ENCODE measurements at places on chromosomes 12 and 14. TPM values are rescaled to one million over a fixed set of nuclear protein-coding genes. Genes with fewer than 3 reads are reported as not detected.

Gene NANOG
- not detected for polyA plus RNA-seq

Gene LUM
- 0.37 TPM for polyA plus RNA-seq

GRCh38 chr12:64635356-64635998, 25.2 kb downstream of the RASSF3 start:
- H3K27ac ChIP-seq = no peak overlapping the region
- no peaks in the 10 kb centered on the region for H3K27me3 ChIP-seq
- DNase-seq = no peak

- H3K27ac ChIP-seq = no peak overlapping the region
- H3K36me3 ChIP-seq = no peaks in the 10 kb centered on the region
- H3K4me3 ChIP-seq = no peak overlapping the region
- no peaks in the 10 kb centered on the region for H3K4me1 ChIP-seq
- H3K27me3 ChIP-seq = no peaks in the 10 kb centered on the region
These were observed 308.2 kb downstream of the GLT1D1 start for GRCh38 chr12:129161511-129161910.

DNA sequence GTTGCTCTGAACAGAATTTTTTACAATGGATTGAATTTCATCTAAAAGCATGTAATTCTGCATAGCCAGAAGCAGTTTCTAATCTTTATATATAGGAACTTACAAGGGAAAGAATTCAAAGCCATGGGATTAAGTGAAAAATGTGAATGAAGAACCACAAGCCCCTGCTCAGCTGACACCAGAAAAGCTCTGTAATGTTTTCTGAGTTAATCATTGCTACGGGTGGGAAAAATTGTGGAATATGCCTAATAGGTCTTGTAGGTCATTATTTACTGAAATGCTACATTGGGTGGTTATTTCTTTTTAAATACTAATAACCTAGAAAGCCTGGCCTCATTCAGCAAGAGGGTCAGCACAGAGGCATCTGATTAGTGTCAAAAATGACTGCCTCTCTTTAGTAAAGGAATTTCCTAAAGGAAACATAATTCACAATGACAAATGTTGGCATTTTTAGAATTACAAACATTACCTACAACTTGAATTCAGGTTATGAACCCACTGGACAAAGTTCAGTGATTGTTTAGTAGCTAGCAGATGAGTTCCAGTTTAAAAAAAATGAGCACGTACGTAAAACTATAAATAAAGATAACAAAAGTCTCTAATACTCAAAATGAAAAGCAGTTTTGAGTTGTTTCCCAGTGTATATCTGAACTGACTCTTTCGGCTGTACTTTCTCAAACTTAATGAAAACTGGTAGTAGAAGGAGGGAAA, 75.3 kb downstream of the BMP4 start:
- peaks cover 4% of the 10 kb centered on the region for H3K27me3 ChIP-seq
- no peak overlapping the region for H3K4me3 ChIP-seq
- no peak overlapping the region for H3K27ac ChIP-seq
- H3K4me1 ChIP-seq = no peaks in the 10 kb centered on the region
- DNase-seq = no peak

DNA sequence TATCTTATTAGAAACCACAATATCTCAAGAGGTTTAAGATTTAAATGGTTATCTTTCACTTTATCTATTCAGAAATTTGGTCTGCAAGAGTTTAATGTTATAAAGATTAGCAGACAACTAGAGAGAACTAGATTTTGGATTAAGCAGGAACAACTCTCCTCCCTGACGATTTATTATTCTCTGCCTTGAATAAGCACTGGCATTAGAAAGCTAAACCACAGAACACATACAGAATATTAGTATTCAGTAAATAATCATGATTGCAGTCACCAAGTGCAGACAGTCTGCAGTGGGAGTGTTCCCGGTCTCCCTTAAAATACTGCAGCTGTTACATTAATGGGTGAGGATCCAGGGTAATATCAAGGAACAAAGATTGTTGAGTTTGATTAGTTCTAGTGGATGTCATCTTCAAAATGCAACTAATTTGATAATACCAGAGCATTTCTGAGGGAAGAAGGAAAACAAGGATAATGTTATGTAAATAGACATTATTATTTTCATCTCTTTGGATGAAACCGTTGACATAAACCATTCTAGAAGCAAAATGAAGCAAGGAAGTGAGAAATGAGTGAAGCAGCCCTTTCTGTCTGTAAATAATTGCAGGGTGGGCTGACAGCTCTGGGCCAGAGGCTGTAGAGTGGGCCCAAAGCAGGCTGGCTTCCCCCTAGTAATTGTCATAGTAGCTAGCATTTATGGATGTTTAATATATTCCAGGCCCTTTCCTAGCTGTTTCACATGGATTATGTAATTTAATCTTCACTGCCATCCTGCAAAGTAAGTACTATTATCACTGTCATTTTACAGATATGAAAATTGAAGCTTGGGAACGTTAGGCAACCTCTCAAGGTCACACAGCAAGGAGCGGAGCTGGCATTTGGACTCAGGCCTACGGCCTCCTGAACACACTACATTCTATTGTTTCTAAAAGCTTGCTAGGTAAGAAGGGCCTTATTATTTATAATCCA, 79.4 kb downstream of the DYRK2 start:
- H3K27ac ChIP-seq = no peak overlapping the region
- H3K27me3 ChIP-seq = no peaks in the 10 kb centered on the region
- H3K4me1 ChIP-seq = peaks cover 12% of the 10 kb centered on the region
- H3K4me3 ChIP-seq = no peak overlapping the region
- DNase-seq = no peak
- H3K36me3 ChIP-seq = no peaks in the 10 kb centered on the region

All from keratinocyte (primary cell).